ENCODE measurements at places on chromosomes 1 and 21.

- no peak for DNase-seq
Observed at GRCh38 chr1:100847361-100848082, 47.1 kb downstream of the EXTL2 start.

- DNase-seq, result no peak
Observed at GRCh38 chr21:25967181-25967900, 203.2 kb downstream of the APP start.

- DNase-seq, result no peak
Observed at GRCh38 chr1:46549697-46550681, 1.5 kb downstream of the KNCN start.

- no peak for DNase-seq
Observed at GRCh38 chr1:111219557-111220286, 7.8 kb upstream of the CHI3L2 start.

DNA sequence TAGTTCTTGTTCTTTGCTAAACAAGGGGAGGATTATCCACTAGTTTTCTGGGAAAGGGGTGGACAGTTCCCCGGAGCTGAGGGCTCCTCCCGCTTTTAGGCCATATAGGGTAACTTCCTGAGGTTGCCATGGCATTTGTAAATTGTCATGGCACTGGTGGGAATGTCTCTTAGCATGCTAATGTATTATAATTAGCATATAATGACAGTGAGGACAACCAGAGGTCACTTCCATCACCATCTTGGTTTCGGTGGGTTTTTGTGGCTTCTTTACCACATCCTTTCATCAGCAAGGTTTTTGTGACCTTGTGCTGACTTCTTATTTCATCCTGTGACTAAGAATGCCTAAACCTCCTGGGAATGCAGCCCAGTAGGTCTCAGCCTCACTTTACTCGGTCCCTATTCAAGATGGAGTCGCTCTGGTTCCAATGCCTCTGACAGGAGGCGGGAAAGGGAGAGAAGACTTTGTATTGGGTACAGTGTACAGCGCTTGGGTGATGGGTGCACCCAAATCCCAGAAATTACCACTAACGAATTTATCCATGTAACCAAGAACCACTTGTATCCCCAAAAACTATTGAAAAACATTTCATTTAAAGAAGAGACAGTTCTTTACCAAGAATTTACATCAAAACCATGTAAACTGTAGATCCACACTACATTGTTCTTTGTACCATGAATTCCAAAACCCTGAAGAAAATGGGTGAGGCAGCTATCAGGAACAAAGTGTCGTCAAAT, 8.7 kb upstream of the SLC2A5 start:
- no peak for DNase-seq

Data from right atrium auricular region (tissue), 2 donors.